Right lobe of liver (tissue), 6 donors: ENCODE measurements at places on chromosomes 1 and 21. TPM values are rescaled to one million over a fixed set of nuclear protein-coding genes. Genes with fewer than 3 reads are reported as not detected.

GRCh38 chr1:5341471-5341870, 650.8 kb downstream of the NPHP4 start:
- no peak for DNase-seq
- no peaks in the 10 kb centered on the region for H3K36me3 ChIP-seq
- no peak overlapping the region for H3K27ac ChIP-seq

GRCh38 chr1:226989085-226989920, 49.2 kb downstream of the COQ8A start:
- no peaks in the 10 kb centered on the region for H3K36me3 ChIP-seq
- H3K27me3 ChIP-seq: no peaks in the 10 kb centered on the region
- no peaks in the 10 kb centered on the region for H3K4me1 ChIP-seq
- no peak for DNase-seq
- H3K27ac ChIP-seq: peak overlapping the region; percentile 56

DNA sequence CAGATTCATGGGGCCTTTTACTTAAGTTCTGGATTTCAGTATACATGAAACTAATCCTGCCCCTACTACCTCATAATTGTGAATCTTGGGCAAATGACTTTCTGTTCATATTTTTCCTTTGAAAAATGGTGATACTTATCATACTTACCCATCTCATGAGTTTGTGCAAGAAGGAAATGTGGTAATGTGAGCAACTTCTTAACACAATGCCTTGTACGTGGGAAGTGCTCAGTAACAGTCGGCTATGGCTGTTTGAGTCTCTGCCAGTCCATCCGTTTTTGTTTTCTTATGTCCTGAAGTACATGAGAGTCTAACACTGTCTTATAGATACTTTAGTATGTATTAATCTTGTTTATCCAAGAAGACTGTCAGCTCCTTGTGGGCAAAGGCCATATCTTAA, 86.5 kb downstream of the PATJ start:
- H3K4me1 ChIP-seq: no peaks in the 10 kb centered on the region
- no peaks in the 10 kb centered on the region for H3K27me3 ChIP-seq
- no peak for DNase-seq
- no peak overlapping the region for H3K27ac ChIP-seq

- H3K27me3 ChIP-seq: no peaks in the 10 kb centered on the region
- no peak overlapping the region for H3K4me3 ChIP-seq
- H3K27ac ChIP-seq: no peak overlapping the region
- DNase-seq: no peak
- no peaks in the 10 kb centered on the region for H3K36me3 ChIP-seq
- H3K4me1 ChIP-seq: no peaks in the 10 kb centered on the region
These were observed 7.3 kb downstream of the HHIPL2 start for GRCh38 chr1:222540598-222540995.

The GPR3 gene
- not detected for total RNA-seq

- H3K27me3 ChIP-seq: no peaks in the 10 kb centered on the region
- no peak for DNase-seq
- no peak overlapping the region for H3K27ac ChIP-seq
- no peaks in the 10 kb centered on the region for H3K4me1 ChIP-seq
These were observed 80.9 kb upstream of the SYT6 start for GRCh38 chr1:114234408-114235124.

DNA sequence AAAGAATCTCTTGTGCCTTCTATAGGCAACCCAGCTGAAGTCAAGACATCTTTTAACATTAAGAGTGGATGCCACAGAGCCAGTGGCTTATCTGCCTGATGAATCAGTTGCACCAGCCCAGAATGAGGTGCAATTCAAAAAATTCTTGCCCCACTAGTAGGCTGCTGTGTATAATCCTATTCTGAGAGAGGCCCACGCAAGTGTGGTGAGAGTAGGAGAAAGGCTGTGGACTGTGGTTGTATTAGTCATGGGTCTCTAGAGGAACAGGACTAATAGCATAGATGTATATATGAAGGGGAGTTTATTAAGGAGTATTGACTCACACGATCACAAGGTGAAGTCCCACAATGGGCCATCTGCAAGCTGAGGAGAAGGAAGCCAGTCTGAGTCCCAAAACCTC, 216.4 kb downstream of the LTN1 start:
- no peak overlapping the region for H3K4me3 ChIP-seq
- no peak for DNase-seq

- no peak for DNase-seq
- no peaks in the 10 kb centered on the region for H3K27me3 ChIP-seq
- no peak overlapping the region for H3K4me3 ChIP-seq
- H3K36me3 ChIP-seq: no peaks in the 10 kb centered on the region
- no peak overlapping the region for H3K27ac ChIP-seq
These were observed 70.3 kb downstream of the MORN1 start for GRCh38 chr1:2320760-2321667.
